ENCODE measurements at places on chromosomes 11 and 22.

GRCh38 chr11:57727185-57727584 lies 14.1 kb upstream of the SELENOH start:
- H3K36me3 ChIP-seq: no peaks in the 10 kb centered on the region
- no peak overlapping the region for H3K4me3 ChIP-seq
- H3K27ac ChIP-seq: no peak overlapping the region

DNA sequence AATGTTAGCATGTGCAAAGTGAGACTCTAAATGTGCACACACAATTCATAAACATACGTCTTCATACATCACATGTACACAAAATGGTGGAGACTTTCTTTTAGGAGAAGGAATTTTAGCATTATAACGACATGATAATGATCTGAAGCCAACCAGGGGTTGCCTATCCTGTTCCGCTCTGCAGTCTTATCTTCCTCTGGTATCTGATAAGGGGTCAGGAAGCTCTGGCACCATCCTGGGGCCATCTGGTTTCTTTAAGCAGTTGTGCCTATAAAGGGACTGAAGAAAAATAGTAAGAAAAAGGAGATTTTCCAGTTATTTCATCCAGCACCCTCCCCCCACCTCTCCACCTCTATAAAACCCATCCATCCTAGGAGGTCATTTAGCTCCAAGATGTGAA lies 5.8 kb upstream of the NUP50 start:
- H3K27me3 ChIP-seq: no peaks in the 10 kb centered on the region
- no peaks in the 10 kb centered on the region for H3K36me3 ChIP-seq
- DNase-seq: no peak
- no peak overlapping the region for H3K27ac ChIP-seq

DNA sequence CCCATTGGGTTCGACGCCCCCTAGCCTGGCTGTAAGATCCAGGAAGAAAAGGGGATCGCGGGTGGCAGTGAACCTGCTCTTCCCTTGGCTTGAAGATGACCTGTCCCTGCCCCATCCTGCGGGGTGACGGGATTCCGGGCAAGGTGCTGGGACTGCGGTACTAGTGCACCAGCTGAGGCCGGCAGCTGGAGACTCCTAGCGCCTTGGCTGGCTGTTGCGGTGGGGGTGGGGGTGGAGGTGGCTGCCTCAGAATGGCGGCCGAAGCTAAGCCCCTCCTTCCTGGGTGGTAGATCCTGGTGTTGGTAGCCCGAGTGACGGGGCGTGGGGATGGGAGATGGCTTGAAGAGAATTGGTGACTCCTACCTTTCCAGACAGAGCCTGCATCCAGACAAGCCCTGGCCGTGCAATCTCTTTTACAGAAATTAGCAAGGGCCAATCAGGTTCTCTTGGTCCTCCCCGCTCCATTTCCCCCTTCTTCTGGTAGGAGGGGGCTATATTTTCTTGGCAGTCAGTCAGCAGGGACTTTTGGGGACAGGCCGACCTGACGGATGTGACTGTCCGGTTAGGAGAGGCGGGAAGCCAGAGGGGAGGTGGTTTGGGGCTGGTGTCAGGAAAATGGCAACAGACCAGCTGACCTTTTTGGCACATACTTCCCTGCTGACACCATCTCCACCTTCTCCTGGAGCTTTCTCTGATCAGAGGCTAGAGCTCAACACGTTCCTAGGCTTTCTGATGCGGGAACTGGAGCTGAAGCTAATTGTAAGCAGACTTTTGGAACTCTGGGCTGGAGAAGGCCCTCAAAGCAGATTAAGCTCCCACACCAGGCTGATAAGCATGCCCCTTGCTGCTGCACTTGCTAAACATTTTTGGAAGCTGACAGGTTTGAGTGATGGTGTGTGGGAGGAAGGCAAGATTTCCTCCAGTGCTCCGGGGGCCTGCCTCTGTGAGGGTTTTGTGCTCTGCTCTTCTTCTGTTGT lies 2.0 kb downstream of the NAV2 start:
- no peak overlapping the region for H3K27ac ChIP-seq
- H3K27me3 ChIP-seq: no peaks in the 10 kb centered on the region
- H3K4me1 ChIP-seq: peaks cover 21% of the 10 kb centered on the region
- no peak for DNase-seq
- H3K36me3 ChIP-seq: no peaks in the 10 kb centered on the region
- H3K4me3 ChIP-seq: peak overlapping the region; percentile 59

DNA sequence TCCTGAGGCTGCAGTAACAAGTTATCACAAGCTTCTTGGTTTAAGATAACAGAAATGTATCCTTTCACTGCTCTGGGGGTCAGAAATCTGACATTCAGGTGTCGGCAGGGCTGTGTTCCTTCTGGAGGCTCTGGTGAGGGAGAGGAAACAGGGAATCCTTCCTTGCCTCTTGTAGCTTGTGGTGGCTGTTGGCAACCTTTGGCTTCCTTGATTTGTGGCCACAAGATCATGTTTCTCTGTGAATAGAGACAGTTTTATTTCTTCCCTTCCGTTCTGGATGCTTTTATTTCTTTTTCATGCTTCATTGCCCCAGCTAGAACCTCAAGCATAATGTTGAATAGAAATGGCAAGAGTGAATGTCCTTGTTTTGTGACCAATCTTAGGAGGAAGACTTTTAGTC lies 44.0 kb downstream of the MPPED1 start:
- H3K36me3 ChIP-seq: no peaks in the 10 kb centered on the region
- no peaks in the 10 kb centered on the region for H3K27me3 ChIP-seq
- H3K27ac ChIP-seq: no peak overlapping the region
- no peaks in the 10 kb centered on the region for H3K4me1 ChIP-seq

GRCh38 chr11:45259592-45259991 lies 26.5 kb downstream of the SYT13 start:
- H3K36me3 ChIP-seq: no peaks in the 10 kb centered on the region
- no peak for DNase-seq
- H3K4me3 ChIP-seq: no peak overlapping the region
- H3K4me1 ChIP-seq: no peaks in the 10 kb centered on the region
- H3K27me3 ChIP-seq: no peaks in the 10 kb centered on the region

- no peak for DNase-seq
- H3K4me1 ChIP-seq: peaks cover 5% of the 10 kb centered on the region
- H3K4me3 ChIP-seq: no peak overlapping the region
- H3K27ac ChIP-seq: no peak overlapping the region
- no peaks in the 10 kb centered on the region for H3K27me3 ChIP-seq
- no peaks in the 10 kb centered on the region for H3K36me3 ChIP-seq
Observed at GRCh38 chr11:112651386-112651785, 309.8 kb upstream of the NCAM1 start.

DNA sequence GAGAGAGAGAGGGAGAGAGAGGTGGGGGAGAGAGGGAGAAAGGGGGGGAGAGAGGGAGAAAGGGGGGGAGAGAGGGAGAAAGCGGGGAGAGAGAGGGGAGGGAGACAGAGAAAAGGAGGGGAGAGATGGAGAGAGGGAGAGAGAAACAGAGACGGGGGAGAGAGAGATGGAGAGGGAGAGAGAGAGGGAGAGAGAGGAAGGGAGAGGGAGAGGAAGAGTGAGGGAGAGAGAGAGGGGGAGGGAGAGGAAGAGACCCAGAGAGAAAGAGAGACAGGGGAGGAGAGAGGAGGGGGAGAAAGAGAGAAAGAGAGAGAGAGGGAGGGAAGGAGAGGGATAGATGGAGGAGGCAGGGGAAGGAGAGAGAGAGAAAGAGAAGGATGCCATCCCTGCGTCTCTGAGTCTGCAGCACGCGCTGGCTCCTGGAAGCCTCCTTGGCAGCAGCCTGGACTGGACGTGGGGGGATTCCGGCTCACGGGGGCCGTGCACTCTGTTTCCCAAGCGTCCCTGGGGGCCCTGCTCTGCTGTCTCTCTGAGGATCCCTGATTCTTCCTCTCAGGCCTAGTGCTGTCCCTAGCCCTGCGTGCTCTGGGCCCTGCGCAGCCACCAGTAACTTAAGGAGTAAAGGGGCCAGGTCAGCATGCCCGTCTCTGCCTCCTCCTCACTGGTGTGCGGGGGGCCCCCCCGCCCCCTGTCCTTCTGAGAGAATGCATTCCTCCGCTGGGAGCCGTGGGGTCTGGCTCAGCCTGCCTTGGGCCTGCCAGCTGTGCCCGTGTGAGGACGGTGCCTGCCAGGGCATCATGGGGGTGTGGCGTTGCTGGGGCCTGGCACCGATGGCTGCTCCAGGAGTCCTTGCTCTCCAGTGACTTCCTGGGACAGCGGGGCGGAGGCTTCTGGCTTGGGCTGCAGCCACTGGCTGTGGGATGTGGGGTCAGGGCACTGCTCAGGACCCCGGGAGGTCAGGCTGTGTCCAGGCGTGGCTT lies 429.5 kb downstream of the TBC1D22A start:
- DNase-seq: peak; percentile 12
- H3K4me3 ChIP-seq: no peak overlapping the region
- H3K36me3 ChIP-seq: no peaks in the 10 kb centered on the region
- H3K27ac ChIP-seq: no peak overlapping the region
- peaks cover 4% of the 10 kb centered on the region for H3K4me1 ChIP-seq

DNA sequence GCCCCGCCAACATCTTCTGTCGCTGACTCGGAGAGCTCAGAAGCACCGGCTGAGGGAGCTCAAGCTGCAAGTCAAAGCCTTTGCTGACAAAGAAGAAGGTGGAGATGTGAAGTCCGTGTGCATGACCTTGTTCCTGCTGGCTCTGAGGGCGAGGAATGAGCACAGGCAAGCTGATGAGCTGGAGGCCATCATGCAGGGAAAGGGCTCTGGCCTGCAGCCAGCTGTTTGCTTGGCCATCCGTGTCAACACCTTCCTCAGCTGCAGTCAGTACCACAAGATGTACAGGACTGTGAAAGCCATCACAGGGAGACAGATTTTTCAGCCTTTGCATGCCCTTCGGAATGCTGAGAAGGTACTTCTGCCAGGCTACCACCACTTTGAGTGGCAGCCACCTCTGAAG lies 6.7 kb downstream of the RAG1 start:
- no peak overlapping the region for H3K4me3 ChIP-seq
- no peaks in the 10 kb centered on the region for H3K4me1 ChIP-seq
- H3K36me3 ChIP-seq: no peaks in the 10 kb centered on the region

GRCh38 chr22:39560127-39560526 lies 10.4 kb upstream of the CACNA1I start:
- DNase-seq: no peak
- H3K4me3 ChIP-seq: no peak overlapping the region
- no peaks in the 10 kb centered on the region for H3K36me3 ChIP-seq
- H3K27me3 ChIP-seq: no peaks in the 10 kb centered on the region
- no peak overlapping the region for H3K27ac ChIP-seq

GRCh38 chr11:68271023-68271780 lies 571 bp downstream of the C11orf24 start:
- no peaks in the 10 kb centered on the region for H3K36me3 ChIP-seq
- H3K4me1 ChIP-seq: peaks cover 23% of the 10 kb centered on the region
- H3K27me3 ChIP-seq: no peaks in the 10 kb centered on the region
- H3K4me3 ChIP-seq: peak overlapping the region; percentile 73

GRCh38 chr11:99020352-99021225 lies at the start of gene CNTN5:
CNTN5 (plus strand) TSS chr11:99020949.
- H3K27me3 ChIP-seq: no peaks in the 10 kb centered on the region
- peaks cover 6% of the 10 kb centered on the region for H3K4me1 ChIP-seq
- no peak within 1 kb of the TSS for H3K27ac ChIP-seq
- no peaks in the 10 kb centered on the region for H3K36me3 ChIP-seq
- H3K4me3 ChIP-seq: peak within 1 kb of the TSS; percentile 52
- peak; percentile 61 for DNase-seq

DNA sequence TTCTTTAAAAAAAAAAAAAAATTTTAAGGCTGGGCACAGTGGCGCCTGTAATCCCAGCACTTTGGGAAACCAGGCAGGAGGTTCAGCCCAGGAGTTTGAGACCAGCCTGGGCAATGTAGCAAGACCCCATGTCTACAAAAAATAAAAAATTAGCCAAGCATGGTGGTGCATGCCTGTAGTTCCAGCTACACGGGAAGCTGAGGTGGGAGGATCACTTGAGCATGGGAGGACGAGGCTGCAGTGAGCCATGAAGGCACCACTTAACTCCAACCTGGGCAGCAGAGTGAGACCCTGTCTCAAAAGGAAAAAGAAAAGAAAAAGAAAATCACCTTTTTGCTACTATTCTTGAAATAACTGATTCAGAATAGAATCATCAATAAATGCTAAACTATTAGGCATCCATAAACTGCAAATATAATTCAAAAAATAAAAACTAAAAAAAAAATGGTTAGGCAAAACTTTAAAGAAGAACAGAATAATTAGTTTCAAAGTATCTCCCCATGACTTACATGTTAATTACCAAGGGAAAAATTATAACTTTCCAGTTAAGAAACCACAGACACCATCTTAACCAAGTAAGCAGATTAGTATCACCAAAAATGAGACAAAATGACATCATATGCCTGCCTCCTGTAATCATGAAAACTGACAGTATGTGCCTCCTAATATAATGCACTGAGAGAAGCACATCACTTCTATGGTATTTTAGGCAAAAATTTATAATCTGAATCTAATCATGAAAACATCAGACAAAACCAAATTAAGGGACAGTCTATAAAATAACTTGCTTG lies 63.6 kb downstream of the DENND5A start:
- no peaks in the 10 kb centered on the region for H3K36me3 ChIP-seq
- H3K27me3 ChIP-seq: no peaks in the 10 kb centered on the region
- no peaks in the 10 kb centered on the region for H3K4me1 ChIP-seq
- H3K27ac ChIP-seq: no peak overlapping the region
- no peak for DNase-seq

DNA sequence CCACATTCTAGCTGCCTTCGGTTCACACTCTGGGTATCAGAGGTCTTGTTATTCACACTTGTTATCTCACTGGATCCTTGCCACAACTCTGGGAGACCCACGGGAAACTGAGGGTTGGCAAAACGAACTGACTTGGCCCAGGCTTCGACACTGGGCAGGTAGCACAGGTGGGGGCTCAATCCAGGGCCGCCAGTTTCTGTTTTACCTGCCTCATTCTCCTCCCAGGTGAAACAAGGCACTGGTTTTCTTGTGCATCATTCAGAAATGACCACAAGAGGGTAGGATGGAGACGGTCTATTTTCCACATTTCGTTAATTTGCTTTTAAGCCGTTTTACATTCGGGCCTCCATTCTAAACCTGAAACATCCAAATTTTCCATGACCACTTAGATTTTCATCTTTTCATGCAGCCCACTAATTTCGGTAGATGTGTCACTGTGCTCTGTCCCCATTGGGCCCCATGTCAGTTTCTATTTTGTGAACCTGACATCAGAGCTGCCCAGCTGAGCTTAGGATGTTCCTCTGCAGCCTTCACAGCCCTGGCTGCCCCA lies 108.1 kb downstream of the KIAA1671 start:
- no peak overlapping the region for H3K4me3 ChIP-seq
- H3K4me1 ChIP-seq: no peaks in the 10 kb centered on the region
- DNase-seq: no peak
- H3K27me3 ChIP-seq: no peaks in the 10 kb centered on the region
